ENCODE measurements at places on chromosomes 3 and 15. TPM values are rescaled to one million over a fixed set of nuclear protein-coding genes. Genes with fewer than 3 reads are reported as not detected.

NR2F2 gene
- polyA plus RNA-seq: 28.9 TPM

FANCD2OS gene
- polyA plus RNA-seq: not detected

EBLN2 gene
- 0.61 TPM for polyA plus RNA-seq

ECE2 gene
- not detected for polyA plus RNA-seq

Data from lung (tissue), 17 donors.